Lower leg skin (tissue), 4 donors: ENCODE measurements at places on chromosomes 5 and 9. TPM values are rescaled to one million over a fixed set of nuclear protein-coding genes. Genes with fewer than 3 reads are reported as not detected.
A peak's percentile ranks its signal among the peaks of the same experiment; 100 is the strongest.

F12 gene
- 13.7 TPM for total RNA-seq

BHMT2 gene
- total RNA-seq: 2.2 TPM

SELENOP gene
- 224 TPM for total RNA-seq

SLC46A2 gene
- total RNA-seq: 49.5 TPM

EQTN gene
- not detected for total RNA-seq

GABRA1 gene
- not detected for total RNA-seq

DNA sequence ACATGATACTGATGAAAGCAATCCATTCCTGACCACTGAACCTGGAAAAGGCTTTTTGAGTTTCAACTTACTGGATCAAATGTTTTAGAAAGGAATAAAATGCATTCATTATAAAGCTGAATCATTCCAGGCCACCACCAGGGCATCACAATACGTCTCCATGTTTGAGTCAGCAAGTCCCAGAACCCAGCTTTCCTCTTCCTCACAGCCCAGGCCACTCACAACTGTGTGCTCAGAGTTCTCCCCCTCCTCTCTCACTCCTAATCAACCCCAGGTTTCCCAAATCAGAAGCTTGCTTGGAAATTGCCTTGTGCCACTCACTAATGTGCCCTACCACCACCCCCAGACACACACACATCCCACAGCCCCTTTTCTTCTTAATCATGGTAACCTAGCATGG lies 91.7 kb downstream of the GNA14 start:
- DNase-seq: no peak

DNA sequence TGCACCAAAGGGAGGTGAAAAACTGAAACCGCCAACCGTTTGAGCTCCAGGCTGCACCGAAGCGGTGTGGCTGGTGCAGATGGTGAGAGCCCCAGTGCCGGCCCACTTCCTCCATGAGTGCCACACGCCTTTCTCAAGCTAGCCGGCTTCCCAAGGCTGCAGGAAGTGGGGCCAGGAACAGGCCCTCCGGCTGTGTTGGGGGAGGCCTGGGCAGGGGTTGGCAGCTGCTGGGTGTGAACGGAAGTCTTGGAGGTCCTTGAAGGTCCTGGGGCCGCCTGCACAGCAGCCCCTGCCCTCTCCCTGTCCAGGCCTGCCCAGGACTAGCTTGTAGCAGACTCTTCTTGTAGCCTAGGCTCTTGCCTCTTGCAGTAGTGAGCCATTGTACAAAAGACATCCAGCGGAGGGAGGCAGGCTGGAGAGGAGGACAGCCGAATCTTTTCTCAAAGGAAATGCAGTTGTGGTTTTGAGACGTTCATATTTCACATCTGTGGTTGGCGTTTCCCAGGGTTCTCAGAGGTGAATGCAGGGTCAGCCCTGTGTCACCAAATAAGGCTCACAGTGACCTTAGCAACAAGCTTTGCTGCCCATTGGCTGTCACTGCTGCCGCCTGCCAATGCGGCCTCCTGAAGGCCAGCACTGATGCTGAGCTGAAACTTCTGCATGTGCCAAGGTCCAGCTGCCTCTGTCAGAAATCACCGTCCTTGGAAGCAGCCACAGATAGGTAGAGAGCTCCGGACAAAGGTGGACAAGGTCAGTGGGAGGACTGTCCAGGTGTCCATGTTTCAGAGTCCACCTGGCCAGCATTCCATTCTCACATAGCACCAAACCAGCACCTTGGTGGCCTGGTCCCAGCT lies 23.9 kb downstream of the IRF1 start:
- no peak for DNase-seq

- DNase-seq: no peak
These were observed 1.6 kb downstream of the FSTL4 start for GRCh38 chr5:133610489-133611356.

DNA sequence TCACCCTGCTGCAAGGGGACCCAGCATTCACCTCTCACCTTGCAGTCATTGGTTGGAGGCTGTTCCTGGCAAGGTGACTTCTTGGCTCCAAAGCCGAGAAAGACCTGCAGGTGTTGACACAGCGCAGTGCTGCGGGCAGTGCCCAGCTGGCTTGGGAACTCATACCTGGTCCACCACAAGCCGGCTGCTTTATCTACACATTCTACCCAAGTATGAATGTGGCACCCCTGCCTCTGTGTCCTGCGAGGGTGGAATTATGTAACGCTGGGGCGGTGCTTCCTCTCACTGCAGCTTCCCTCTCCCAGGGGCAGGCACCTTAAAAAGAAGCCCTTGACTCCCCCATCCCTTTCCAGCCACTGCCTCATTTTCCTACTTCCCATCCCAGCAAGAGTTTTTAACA lies 2.5 kb upstream of the ZMYND19 start:
- no peak for DNase-seq

- no peak for DNase-seq
These were observed 101.6 kb upstream of the BASP1 start for GRCh38 chr5:17115855-17116254.

- peak; percentile 82 for DNase-seq
These were observed 22.5 kb downstream of the LHFPL2 start for GRCh38 chr5:78626009-78626571.

DNA sequence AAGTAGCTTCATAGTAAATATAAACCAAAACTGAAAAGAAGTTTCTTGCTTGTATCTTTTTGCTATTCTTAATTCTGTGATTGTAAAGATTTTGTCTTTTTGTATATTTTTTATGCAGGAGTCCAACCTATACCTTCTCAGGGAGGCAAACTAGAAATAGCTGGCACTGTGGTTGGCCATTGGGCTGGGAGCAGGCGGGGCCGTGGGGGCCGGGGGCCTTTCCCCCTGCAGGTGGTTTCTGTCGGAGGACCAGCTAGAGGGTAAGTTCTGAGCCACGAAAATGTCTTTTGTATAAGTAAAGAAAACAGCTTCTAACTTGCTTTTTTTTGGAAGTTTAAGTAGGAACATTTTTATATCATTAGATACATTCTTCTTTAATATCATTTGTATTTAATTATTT lies 15.4 kb upstream of the PHF2 start:
- no peak for DNase-seq

DNA sequence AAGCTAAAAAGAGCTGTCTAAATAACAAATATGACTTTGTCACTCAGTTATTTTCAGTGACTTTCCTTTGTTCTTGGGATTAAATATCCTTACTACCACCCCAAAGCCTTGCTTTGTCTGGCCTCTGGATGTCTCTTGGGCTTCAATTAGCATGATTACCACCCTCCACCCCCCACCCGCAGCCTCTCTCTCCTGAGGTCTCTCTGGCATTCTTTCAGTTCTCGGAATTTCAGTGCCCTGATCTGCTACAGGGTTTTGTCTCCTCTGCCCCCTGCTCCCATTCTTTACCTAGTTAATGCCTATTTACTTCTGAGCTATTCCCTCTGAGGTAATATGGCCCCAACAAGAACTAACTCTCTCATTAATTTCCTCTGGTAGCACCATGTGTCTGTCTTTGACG lies 376.4 kb downstream of the DEPDC1B start:
- DNase-seq: no peak

DNA sequence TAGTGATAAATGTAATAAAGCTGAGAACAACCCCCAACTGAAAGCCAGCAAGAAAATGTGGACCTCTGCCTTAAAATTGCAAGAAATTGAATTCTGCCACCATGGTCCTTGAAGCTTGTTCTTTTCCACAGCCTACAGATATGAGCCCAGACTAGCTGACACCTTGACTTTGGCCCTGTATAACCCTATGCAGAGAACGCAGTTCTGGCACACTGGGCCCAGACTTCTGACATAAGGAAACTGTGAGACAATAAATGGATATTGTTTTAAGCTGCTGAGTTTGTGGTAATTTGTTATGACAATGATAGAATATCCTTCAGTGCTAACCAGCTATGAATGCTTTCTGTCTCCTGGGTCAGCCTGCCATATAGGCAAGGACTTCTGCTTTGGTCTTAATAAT lies 315.6 kb upstream of the RIOK2 start:
- DNase-seq: no peak

- no peak for DNase-seq
These were observed 6.1 kb upstream of the RNF183 start for GRCh38 chr9:113309204-113309813.

- no peak for DNase-seq
These were observed 8.9 kb downstream of the MTX3 start for GRCh38 chr5:79982136-79982535.

DNA sequence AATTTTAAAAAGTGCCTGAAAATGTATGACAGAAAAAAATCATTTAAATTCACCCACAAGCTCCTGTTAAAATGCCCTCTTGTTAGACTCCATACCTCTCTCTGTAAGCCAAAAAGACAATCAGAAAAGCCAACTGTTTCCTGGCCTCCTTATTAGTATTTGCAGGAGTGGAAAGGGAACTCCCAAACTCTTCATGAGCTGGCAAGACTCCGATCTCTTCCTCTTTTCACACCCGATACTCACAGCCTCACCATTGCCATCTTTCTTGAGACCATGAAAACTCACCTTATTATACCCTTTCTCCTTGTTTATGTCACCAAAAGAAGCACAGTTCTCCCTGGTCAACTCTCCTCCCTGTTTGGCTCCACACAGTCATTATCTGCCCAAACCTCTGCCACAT lies 197.8 kb downstream of the DMAC1 start:
- no peak for DNase-seq
